ENCODE measurements at places on chromosomes 1 and 21.
A peak's percentile ranks its signal among the peaks of the same experiment; 100 is the strongest.

GRCh38 chr1:55584526-55585401, 369.6 kb upstream of the USP24 start:
- DNase-seq: no peak

DNA sequence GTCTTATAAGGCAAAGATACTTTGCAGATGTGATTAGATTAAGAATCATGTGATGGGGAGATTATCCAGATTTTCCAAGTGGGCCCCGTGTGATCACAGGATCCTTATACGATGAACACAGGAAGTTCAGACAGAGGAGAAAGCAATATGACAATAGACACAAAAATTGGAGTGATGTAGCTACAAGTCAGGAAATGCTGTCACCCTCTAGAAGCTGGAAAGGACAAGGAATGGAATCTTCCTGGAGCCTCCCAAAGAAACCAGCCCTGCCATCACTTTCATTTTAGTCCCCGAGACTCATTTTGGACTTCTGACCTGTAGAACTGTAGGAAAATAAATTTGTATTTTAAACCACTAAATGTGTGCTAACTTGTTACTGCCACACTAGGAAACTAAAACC, 61.9 kb upstream of the C1orf21 start:
- no peak for DNase-seq

DNA sequence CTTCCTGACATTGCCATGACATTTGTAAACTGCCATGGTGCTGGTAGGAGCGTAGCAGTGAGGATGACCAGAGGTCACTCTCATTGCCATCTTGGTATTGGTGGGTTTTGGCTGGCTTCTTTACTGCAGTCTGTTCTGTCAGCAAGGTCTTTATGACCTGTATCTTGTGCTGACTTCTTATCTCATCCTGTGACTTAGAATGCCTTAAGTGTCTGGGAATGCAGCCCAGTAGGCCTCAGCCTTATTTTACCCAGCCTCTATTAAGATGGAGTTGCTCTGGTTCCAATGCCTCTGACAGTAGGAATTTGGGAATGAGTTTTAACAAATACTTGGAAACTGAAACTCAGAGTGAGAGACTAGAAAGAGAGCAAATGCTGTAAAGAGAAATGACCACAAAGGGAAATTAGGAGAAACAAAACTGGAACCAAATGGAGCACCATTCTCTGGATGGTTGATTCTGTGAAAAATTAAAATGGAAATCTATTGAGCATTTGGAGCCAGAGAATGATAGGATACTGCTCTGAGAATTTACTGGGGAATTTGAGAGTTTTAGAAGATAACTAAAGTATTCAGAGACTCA, 50.1 kb upstream of the RHOU start:
- no peak for DNase-seq

DNA sequence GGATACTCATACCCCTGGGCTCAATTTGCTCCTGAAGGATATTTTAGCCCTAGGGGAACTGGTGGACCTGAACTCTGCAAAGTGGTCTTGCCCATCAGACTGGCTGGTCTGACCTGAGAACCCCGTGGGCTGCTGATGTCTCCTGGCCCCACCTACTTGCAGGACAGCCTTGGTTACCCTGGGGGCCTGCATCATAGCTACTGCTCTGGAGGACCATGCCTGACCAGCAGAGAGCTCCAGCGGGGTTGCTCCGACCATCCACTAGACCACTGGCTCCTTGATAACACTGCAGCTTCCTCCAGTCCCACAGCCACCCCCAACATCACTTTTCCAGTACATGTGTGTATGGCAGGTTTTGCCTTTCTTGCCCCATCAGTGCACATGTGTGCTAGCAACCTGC, 331.6 kb upstream of the BRINP3 start:
- no peak for DNase-seq

- DNase-seq: no peak
These were observed 45.7 kb downstream of the LRRC8D start for GRCh38 chr1:89866568-89866967.

DNA sequence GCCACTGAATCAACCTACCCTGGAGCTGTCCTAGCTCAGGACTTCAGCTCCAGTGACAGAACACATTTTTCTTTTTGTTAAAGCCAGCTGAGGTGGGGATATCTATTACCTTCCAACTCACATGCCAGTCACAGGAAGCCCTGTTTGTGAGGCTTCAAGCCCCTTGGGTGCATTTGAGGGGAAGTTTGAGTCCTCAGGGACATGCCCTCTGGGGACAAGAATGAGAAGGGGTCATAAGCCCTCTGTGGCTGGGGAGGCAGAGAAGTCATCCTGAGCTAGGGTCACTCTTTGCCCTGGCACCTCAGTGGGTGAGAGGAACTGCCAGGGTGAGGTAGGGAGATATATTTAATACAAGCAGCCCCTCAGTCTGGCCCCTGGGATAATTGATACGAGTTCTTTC, 33.5 kb upstream of the CLDN14 start:
- DNase-seq: no peak

DNA sequence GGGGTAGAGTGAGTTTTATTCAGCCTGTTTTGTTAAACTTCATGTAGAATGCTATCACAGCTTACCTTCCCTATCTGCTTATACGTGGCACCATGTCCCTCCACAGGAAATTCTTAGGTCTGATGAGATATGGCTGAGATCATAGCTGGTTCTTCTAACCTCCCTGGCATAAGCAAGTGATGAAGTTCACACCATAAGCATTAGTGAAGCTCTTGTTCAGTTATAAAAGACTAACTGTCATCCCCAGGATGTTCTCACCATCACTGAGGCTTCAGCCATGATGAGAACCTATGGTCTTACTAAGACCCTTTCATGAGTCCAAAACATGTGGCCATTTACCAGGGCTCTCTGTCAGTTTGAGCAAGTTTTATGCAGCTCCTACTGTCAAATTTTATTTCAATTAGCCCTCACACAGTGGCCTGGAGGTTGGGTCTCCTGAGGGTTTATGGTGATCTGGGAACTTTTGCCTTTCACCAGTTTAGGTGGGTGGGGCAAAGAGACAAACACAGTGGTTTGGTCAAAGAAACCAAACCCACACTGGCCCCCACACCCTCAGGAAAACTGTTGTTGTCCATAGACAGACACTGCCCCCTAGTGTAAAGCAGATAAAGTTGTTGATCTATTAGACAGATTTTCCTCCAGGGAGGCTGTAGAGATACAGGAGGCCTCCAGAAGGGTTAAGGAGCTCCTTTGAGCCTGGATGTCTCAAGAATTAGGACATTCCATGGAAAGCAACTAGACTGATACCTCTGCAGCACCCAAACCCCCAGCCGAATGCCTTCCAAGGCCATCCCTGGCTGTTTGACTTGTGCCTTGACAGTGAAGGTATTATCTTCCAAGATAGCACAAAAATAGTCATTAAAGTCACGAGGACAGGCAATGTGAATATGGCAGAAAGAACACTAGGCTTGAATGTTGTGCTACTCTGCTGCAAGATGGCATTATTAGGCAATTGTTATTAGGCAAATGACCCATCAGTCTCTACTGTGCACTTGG, 5.0 kb downstream of the SLC22A15 start:
- peak; percentile 54 for DNase-seq

- DNase-seq: no peak
These were observed 25.1 kb upstream of the HTR1D start for GRCh38 chr1:23242414-23242813.

DNA sequence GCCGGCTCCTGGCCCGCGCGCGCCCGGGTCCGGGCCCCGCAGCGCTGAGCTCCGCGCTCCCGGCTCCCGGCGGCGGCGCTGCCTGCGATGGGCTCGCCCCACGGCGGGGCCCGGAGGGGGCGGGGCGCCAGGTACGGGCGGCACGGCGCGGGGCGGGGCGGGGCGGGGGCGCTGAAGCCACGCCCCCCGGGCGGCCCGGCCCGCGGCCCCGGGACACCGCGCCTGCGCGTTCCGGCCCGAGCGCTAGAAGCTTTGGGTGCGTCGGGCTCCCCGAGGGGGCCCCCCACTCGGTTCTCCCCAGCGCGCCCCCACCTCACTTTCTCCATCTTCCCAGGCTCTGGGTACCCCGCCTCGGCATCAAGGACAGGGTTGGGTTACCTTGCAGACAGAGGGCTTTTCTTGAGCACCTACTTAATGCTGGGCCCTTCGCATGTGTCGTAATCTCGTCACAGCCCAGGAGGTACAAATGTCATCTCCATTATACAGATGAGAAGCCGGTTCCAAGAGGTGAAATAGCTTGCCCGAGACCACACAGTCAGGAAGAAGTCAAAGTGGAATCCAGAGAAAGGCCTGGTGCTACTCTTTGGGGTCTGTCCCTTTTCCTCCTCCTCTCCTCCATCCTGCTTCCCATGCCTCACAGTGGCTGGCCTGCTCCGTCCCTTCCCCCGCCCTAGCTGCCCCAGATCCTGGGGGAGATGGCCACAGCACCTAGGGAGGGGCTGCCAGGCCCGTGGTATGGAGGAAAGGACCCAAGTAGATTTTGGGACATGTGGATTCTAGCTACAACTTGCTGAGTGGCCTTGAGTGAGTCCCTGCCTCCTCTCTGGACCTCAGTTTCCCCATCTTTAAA, 46.5 kb downstream of the RAP1GAP start:
- no peak for DNase-seq

DNA sequence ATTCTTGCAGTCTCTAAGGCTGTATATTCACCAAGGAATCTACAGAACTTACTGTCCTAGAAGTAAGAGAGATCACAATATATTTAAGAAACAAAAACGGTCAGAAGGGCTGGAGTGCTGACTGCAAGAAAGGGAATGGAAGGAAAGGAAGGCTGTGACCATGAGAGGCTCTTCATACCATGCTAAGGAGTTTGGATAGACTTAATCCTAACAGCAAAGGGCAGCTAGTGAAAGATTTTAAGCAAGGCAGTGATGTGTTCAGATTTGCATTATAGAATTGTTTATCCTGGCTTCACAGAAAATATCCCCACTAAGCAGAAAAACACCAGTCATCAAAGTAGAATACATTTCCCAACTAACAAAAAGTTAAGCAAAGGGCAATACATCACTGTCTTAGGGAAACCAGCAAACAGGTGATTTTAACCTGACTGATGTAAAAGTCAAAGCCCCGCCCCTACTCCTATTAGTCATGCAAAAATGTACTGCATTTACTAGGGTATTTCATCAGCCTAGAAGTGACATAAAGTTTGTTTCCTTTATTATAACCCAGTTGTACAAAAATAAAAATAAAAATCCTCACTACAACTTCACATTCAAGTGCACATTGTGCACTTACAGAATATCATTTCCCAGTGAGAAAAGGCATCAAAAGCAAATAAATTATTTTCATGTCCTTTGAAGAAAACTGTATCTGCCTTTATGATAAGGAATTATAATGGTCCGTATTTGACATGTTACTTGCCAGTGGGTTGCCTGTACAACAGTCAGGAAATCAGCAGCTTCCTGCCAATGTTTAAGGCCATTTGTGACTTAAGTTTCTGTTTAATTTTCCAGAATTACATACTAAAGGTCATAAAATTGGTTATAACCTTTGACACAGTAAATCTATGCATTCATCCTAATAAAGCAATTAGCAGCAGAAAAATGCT, 17.2 kb downstream of the JAK1 start:
- peak; percentile 13 for DNase-seq

- no peak for DNase-seq
These were observed 123.7 kb downstream of the ACTL8 start for GRCh38 chr1:17878837-17879236.

DNA sequence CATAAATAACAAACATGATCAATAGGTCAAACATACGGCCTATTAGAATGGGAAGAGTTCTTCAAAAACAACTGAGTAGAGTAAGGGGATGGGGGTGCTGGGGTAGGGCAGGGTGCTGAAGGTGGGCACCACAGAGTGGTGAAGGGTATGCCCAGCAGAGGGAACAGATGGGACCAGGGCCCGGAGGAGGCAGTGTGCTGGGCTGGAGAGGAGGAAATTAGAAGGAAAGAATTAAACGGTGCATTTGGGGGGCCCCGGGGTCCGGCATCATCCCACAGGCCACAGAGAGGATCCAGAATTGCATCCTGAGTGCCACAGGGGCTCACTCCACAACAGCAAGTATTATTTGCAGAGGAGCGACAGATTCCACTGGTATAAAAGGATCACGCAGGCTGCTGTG, 94.5 kb downstream of the GLIS1 start:
- DNase-seq: no peak

GRCh38 chr1:153305682-153306081, 7.1 kb downstream of the PGLYRP3 start:
- DNase-seq: no peak

- peak; percentile 16 for DNase-seq
These were observed 24.9 kb downstream of the NGF start for GRCh38 chr1:115313182-115313581.

DNA sequence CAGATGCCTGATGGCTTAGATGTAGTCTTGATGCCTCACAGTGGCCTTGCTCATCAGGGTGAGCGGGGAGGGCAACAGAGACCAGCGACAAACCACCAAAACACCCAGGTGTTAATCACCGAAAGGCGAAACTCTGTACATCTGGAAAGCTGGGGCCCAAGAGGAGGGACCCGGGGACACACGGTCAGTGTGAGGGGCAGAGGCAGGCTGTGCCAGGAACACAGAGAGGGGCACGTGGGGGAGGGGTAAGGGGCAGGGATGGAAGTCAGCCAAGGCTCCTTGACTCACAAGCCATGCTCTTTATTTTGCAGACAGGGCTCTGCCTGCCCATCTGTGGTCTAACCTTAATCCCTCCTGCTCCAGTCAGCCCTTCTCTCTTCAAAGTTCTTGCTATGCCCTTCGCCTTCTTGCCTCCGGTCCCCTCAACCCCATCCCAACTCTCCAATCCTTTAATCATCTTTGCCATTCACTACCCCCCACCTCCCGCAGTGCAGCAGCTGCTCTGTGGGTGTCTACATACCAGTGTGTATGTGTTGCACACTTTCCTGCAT, 4.3 kb downstream of the MEF2D start:
- DNase-seq: no peak

- no peak for DNase-seq
These were observed 27.2 kb downstream of the IRF2BP2 start for GRCh38 chr1:234582681-234583301.

- no peak for DNase-seq
These were observed 7.6 kb downstream of the TAGLN2 start for GRCh38 chr1:159917533-159918351.

DNA sequence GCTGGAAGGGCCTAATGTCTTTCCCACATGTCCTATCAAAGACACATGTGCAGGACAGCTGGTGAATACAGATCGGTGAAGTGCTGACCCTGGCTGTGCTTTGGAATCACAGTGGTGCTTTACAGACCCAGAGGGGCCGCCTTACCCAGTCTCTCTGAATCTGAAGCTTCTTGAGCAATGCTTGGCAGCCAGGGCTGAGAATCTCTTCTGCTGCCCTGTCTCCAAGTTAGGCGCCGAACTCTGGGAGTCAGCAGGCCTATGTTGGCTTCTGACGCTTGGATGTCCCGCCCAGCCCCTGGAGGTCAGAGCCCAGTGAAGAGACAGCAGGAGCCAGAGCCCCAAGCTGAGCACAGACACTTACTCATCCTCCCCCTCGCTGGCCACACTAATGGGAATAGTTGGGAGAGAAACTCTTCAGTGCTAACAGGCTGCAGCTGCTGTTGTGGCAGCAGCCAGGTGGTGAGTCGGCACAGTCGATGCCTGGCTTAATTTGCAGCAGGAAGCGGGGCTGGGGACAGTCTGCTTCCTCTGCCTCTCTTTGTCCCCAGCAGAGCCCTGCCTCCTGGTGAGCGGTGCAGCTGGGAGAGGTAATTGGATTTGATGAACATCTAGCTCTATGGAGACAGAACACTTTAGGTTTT, 68.1 kb downstream of the URB2 start:
- DNase-seq: peak; percentile 96

- no peak for DNase-seq
These were observed 20.5 kb downstream of the ELAVL4 start for GRCh38 chr1:50129201-50129600.
